ENCODE measurements at places on chromosomes 16 and 17.

- no peak for DNase-seq
Measured at GRCh38 chr17:80071116-80071841, 30.1 kb upstream of the GAA start.

GRCh38 chr16:89613231-89613953 is at the start of gene DPEP1:
TSS of gene DPEP1 (plus strand) at chr16:89613642. CDS start at chr16:89630411, 16,769 bp downstream.
- no peak for DNase-seq

DNA sequence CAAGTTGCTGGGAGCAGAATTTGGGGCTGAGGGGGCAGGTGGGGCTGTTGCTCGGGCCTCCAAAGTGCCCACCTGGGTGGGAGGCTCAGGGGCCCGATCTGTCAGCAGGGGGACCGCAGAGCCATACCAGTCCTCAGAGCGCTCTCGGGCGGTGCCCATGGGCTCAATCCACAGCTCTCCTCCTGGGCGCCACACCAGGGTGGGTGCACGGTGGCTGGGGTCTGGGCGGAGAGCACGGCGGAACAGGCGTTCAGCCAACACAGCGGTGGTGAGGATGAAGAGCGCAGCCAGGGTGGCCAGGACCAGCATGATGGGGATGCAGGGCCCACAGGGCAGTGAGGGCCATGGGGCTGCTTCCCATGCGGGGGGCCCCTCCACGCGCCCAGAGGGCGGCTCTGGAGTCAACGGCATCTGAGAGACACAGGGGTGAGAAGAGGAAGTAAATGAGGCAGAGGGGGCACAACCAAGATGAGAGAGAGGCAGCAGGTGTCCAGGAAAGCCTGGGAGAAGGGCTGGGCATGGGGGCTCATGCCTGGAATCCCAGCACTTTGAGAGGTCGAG is 1.2 kb downstream of the C16orf54 start:
- no peak for DNase-seq

DNA sequence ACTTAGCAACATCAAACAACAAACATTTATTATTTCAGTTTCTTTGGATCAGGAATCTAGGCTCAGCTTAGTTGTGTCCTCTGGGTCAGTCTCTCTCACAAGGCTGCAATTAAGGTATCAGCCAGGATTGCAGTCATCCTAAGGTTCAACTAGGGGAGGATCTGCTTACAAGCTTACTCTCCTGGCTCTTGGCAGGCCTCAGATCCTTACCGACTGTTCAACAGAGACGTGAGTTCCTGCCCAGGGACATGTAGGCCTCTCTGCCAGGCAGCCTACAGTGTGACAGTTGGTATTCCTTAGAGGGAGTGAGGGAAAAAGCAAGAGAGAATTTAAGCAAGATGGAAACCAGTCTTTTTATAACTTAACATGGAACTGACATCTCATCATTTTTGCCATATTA is 294.0 kb downstream of the ZFHX3 start:
- no peak for DNase-seq

DNA sequence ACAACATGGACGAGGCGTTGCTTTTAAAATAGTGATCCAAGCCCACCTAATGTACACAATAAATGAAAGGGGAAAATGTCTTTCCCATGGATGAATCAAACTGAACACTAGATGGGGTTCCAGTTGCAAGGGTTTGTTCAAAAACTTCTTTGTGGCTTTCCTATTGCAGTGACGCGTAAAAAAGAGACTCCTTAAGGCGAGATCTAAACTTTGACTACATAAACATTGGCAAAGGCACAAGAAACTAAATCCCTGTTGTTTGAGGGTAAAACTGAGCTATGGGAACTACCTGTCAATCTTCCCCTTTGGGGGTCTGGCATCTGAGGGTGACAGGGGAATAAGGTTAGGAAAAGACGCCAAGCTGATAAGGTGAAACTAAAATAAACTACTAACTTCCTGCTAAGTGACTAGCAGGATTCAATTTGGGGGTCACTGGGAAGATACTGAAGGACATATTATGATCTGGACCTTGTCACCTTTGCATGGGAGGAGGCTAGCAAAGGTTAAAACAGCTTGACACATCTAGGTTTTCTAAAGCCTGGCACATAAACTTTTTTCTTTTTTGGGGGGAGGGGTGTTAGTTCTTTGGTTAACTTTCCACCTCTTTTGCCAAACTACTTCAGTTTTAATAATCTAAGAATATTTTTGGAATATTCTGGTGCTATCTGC is 4.7 kb downstream of the SALL1 start:
- no peak for DNase-seq

DNA sequence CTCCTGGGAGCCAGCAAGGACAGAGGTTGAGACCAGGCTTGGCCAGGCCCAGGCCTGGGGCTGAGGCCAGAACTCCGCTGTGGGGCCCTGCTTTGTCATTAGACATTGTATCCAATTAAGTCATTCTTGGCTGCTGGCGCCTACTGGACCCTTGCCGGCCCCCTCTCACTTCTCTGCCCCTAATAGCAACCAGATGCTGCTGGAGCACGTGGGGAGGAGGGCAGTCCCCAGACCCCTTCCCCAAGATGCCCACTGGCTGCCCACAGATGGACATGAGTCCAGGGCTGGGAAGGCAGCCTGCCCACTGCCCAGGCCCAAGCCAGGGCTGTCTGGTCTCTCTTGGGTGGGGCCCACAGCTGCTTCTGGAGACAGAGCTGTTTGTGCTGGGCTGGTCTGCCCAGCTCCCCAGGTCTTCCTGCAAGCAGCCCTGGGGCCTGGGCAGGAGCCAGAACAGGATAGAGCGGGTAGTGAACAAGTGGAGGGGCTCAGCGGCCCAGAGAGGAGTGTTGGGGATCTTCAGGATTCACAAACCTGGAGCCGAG is 7.8 kb downstream of the PLXDC1 start:
- DNase-seq: no peak

DNA sequence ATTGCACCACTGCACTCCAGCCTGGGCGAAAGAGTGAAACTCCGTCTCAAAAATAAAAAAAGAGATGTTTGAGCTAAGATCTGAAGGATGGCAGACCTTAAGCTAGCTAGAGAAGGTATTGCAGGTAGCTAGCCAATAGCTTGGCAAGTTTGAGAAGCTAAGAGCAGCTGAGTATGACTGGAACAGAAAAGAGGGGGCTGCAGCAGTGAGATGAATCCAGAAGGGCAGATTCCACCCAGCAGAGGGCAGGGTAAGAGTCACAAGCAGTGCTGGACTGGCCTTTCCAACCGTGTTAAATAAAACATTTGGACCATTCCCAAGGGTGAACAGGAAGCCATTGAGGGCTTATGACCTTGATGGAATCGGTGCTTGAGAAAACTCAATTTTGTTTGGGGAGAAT is 5.7 kb upstream of the PHAF1 start:
- DNase-seq: no peak

DNA sequence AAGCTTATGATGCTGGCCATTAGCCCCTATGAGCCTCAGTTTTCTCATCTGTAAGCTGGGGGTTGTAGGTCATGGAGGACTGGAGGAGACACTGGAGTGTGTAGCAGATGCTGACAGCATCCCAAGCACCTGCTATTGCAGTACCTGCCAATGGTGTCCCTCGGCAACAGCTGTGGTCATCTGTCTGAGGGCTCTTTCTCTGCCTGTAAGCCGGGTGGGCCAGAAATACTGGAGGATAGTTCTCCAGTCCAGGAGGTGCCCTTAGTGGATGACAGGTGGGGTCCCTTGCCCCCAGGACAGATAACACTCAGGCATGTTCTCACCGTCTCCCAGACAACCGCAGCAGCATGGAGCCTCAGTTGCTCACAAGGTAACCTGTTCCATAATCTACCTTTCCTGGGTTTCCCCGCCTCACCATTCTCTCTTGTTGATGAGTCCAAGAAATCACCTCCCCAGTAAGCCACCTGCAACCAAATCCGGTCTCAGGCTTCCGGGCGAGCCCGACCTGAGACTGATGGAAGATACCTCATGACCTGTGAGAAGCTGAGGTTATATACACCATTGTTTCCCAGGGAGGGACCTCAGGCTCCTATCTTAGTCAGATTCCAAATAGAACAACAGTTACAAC is 23.8 kb downstream of the NLRP1 start:
- no peak for DNase-seq

DNA sequence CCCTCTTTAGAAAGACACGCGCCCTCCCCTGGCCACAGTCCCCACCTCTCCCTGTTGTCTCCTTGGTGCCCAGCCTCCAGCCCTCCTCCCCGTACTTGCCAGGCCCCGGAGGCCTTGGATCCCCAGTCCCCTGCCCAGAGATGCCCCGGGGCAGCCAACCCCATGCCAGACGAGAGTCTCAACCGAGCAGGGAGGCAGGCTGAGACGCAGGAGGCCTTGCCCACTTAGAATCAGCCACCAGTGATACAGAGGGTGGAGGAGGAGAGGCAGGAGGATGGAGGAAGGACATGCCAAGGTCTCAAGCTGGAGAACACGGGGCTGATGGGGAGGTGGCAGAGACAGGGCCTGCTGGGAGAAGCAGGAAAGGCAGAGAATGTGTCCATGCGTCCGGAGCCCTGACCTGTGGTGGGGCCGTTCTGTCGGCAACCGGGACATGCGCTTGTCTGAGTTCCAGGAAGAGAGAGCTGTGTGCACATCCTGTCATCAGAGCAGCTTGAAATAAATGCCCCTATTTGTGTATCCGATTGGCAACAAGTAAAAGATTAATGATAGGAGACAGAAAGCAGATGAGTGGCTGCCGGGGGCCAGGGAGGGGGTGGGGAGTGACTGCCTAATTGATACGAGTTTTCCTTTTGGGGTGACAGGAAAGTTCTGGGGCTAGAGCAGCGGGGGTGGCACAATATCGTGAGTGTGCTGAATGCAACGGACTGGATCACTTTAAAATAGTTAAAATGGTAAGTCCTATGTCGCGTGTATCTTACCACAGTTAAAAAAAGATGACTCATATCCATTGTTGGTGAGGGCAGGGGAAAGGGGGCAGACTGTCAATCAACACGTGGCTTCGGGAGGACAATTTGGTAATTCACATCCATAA is 44.7 kb upstream of the MEAK7 start:
- no peak for DNase-seq

DNA sequence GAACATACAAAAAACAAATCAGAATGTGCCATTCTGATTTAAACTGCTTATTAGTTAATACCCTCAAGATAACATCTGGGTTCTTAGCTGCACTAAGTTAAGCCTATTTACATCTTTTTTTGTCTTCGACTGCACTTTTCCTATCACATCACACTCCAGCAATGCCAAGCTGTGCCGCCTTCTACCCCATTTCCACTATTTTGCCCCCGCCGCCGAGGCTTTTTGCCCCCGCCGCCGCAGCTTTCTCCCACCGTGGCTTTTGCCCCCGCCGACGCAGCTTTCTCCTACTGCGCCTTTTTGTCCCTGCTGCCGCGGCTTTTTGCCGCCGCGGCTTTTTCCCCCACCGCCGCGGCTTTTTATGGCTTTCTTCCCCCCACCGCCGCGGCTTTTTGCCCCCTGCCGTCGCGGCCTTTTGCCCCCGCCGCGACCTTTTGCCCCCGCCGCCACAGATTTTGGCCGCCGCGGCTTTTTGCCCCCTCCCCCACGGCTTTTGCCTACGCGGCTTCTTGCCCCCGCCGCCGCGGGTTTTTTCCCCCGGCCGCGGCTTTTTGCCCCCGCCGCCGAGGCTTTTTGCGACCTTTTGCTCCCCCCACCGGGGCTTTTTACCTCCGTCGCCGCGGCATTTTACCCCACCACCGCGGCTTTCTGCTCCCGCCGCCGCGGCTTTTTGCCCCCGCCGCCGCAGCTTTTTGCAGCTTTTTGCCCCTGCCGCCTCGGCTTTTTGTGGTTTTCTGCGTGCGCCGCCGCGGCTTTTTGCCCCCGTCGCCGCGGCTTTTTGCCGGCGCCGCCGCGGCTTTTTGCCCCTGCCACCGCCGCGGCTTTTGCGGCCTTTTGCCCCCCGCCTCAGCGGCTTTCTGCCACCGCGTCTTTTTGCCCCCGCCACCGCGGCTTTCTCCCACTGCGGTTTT is 331.4 kb upstream of the WSB1 start:
- DNase-seq: no peak

Measured in NCI-H2171 (cell line).